ENCODE measurements at places on chromosomes 16 and 17.

DNA sequence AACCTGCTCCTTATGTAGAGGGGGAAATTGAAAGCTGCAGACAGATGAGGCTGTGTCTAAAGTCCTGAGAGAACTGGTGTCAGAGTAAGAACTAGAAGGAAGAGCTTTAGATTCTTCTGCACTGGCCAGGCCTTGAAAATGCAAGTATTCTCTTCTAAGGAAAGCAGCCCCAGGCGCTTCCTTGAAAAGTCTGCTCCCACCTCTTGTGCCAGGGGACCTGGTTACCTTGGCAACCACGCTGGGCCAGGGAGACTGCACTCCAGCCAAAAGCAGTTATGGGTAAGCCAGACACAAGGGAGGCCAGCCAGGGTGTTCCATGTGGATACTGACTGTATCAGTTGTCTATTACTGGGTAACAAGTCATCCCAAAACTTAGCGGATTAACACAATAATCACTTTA lies 228.6 kb upstream of the SDK2 start:
- DNase-seq = no peak

DNA sequence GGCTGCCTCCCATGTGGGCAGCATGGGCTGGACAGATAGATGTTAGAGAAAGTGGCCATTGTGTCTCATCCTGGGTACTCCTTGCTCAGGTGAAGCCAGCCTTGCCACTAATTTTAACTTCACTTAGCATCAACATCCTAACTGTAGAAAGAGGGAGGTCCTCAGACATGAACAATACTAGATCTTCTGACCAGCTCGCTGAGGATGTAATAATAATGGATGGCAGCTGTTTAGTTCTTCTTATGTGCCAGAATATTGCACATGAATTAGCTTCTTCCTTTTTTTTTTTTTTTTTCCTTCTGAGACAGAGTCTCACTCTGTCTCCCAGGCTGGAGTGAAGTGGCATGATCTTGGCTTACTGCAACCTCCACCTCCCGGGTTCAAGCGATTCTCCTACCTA lies 232.4 kb downstream of the CCDC182 start:
- DNase-seq = no peak

DNA sequence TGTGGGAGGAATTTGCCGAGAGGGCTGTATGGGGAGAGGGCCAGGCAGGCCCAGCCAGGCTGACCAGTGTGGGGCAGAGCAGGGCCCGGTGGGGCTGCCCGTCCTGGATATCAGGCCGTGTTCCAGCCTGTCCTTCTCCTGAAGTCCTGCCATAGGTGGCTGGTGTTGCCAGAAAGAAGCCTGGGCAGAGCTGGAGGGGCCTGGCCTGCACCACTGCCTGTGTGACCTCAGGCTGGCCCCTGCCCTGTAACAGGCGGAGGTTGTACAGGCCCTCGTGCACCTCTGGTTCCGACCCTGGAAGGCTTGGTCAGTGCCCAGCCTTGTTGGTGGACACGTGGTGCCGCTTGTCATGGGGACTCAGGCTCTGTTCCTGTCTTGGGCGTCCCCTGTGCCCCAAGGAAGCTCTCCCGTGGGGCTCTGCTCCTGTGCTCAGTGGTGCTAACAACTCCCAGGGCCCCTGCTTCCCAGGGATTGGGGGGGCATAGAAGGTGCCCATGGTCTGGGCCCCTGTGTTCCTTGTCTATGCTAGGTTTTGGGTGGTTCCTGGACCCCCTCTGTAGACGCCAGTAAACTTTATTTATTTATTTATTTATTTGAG lies 33.3 kb downstream of the ADCY7 start:
- DNase-seq = no peak

DNA sequence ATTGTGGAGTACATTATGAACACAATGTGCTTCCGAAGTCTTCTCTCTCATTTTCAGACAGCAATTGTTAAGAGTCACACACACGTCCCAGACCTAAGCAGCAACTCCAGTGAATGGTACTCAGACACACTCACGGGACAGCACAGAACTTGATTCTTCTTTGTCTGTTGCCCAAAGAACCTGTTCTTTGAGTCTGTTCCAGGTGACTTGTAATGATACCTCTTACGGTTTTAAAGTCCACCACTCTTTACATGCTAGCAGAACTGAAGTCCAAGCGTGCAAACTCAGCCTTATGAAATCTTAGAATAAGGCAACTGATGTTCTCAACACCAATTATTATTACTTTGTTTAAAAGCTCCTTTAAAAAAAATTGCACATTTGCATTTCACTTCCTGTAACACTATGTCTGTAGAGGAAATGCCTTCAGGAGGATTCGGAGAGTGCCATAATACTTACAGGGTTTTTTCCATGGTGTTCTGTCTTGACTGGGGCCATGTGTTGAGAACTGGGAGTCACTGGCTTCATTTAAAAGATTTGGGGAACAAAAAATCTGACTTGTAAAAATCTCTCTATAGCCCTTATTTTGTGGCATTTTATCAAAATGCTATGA lies 48.1 kb downstream of the MARF1 start:
- DNase-seq = no peak

DNA sequence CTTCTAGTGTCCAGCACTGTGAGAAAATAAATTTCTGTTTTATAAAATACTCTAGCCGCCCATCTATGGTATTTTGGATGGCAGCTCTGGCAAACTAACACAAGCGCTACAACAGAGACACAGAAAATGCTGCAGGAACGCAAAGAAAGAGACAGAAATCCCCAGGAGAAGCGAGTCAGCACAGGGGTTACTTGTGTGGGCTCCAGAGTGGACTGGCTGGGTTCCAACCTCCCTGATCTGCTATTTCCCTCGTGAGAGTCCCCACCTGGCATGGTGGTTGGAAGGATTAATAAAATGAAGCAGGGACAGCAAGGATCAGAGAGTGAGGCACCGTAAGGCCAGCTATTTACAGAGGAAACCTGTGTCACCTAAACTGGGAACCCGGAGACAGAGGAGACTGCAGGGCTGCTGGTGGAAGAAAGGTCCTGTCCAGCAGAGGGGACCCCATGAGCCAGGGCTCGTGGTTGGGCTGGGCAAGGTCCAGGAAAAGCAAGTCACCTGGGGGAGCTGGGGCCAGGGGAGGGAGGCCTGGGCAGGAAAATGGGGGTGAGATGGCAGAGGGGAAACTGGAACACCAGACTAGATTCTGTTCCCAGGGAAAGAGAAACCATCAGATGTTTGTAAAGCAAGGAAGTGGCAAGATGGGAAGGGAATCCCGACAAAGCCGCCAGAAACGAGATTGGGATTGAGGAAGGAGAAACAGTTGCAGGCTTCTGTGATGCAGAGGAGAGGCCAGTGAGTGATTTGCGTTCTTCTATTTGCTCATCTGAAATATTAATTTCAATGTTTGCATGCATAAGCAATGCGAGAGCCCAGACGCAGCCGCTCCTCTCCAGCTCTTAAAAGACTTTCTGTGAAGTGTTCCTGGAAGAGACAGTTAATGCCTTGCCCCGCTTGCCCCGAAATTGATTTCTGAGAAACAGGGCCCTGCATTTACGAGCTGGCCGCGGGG lies 63.0 kb upstream of the TEKT3 start:
- DNase-seq = no peak

DNA sequence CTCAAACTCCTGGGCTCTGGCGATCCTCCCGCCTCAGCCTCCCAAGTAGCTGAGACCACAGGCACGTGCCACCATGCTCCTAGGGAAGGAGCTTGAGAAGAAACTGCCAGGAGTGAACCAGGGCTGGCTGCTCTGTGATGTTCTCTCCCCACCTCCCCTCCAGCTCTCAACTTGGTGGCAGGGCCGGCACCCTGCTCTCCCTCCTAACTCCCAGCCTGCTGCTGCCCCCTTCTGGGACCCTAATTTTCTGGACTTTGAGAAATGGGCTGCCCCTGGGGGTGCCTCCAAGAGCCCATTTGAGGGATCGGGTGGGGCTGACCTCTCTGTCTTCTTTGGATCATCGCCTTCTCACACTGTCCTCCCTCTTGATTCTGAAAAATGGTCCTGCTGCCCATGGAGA lies 14.9 kb upstream of the STAT3 start:
- peak; percentile 76 for DNase-seq

GRCh38 chr17:81888105-81888987 lies 3.0 kb downstream of the ALYREF start:
- DNase-seq = no peak

- peak; percentile 20 for DNase-seq
These were observed 3.6 kb upstream of the IRX3 start for GRCh38 chr16:54289945-54290832.

DNA sequence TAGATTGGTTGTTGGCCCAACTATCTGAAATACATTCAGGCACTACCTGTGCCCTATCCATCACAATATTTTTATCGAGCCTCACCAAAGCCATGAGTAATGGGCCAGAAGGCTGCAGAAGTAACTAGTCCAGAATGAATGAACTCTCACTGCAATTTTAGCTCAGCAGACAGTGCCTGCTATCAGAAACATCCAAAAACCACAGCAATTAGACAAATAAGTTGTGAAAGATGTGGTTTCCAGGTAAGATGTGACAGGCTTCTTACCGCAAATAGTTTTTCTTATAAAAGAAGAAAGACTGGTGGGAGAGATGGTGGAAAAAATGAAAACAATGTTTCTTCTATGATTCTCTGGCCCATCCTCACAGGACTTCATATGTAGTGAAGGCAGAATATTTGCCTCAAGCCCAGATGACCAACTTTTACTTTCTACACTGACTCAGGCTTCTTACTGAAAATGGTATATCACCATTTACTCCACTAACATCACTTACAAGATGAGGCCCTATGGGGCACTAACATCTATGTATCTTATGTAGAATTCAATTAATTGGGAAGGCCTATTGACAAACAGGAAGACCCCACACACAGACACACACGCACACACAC lies 9.8 kb upstream of the RFFL start:
- DNase-seq = no peak

- no peak for DNase-seq
These were observed 119.1 kb downstream of the FTO start for GRCh38 chr16:53822936-53823529.

GRCh38 chr17:57665696-57666095 lies 79.4 kb downstream of the CCDC182 start:
- DNase-seq = no peak

DNA sequence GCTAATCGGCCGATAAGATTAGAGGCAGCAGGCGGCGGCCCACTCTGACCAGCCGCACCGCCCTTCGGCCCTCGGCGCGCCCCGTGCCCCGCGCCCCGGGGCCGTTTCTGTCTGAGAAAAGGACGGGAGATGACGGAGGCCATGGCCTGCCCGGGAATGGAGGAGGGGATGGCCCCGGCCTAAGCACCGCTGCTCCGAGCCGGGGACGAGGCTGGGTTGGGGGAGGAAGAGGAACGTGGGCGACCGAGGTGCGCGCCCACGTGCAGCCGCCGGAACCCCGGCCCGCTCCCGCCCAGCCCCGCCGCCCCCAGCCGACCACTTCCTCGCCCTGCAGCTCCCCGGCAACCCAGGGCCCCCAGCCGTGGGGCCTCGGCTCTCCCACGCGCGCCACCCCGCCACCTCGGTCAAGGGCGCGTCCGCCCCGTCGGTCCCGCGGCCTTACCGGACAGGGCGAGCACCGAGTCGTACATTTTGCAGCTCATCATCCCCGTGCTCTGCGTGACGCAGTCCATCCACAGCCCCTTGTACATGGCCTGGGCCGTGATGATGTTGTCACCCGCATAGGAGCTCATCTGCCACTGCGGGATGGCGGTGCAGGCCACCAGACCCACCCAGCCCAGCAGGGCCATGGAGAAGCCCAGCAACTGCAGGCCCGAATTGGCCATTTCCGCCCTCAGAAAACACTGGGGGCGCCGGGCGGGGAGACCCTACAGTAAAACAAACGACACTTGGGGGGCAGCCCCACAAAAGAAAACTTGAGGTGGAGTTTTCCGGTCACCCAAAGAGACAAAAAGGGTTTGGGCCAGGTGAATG lies 693 bp downstream of the CLDN7 start:
- no peak for DNase-seq

DNA sequence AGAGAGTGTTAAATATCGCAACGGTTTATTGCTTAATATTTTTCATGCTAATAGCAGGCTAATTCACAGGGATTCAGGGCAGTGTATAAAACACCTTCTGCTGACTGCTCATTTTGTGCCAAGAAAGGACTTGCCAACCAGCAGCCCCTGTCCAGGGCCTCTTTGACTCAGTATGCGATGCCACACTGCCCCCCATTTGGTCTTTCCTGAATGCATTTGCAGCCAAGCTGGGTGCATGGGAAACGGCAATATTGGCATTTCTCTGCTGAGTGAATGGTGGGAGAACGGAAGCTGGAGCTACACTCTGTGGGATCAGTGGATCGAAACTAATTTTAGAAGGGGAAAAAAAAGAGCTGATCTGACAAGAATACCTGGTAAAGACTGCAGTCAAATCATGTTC lies 152.9 kb upstream of the C16orf82 start:
- no peak for DNase-seq

DNA sequence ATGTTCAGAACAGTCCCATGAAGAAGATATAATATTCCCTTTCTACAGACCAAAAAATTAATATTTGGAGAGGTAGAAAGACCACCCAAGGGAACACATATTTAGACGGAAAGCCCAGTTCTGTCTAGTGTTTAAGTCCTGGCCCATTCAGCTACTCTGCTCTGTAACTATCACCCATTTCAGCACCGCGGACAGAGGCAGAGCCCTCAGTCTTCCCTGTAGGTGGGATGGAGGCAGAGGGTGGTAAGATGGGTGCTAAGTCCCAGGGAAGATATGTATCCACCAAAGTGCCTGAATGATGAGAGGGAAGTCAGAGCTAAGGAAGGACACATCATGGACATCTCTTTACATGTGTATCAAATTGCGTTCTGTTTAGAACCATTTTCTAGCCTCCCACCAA lies 27.8 kb upstream of the C16orf78 start:
- DNase-seq = peak; percentile 20

DNA sequence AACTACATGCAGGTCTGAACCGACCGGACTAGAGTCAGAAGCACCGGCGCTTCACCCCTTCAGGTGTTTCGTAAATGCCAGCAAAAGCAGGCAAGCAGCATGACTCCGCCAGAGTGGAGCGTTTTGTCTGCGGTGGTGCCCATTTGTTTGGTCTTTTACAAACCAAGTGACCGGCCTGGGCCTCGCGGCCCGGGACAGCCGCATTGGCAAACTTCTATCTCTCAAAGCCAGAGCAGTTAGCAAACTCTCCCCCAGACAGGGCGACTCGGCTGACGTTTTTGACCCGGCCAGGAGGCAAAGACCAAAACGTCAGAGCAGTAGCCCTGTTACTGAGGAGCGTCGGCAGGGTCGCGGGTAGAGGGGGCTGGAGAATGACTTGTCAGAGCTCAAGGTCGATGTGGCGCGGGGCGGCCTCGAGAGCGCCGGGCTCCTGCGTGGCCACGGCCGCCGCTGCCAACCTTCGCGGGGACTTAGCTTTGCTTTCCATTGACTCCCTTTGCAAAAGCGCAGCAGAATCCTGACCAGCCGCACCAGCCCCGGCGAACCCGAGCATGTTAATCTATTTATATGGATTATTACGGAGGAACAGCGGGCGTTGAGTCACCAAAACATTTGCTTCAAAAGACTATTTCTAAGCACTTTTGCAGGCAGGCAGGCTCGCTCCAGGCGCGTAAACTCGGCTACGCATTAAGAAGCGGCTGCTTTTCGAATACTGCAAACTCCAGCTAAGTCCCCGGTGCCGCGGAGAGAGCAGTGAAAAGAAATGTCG lies 763 bp upstream of the SOX9 start:
- peak; percentile 25 for DNase-seq

DNA sequence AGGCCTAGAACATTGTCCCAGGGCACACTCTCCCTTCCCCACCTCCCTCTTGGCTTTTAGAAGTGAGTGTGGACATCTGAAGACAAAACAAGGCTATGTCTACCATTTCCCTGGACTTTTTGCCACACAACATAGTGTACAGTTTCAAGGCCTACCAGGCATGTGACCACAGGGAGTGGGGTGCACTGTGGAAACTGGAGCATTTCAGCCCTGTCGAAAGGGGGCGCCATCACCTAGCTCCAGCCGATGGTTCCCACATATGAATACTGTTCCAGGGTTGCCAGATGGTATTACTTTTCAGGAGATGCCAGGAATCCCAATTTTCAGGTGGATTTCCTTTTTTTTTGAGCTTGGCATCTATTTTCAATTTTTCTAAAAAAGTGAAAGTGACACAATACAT lies 140.7 kb downstream of the KATNIP start:
- DNase-seq = peak; percentile 47
